ENCODE measurements at places on chromosomes 5 and 9.

GRCh38 chr5:56696900-56697299, 118.4 kb upstream of the MAP3K1 start:
- no peak for DNase-seq

- DNase-seq: no peak
Observed at GRCh38 chr5:761854-762710, 22.4 kb downstream of the ZDHHC11B start.

- DNase-seq: no peak
Observed at GRCh38 chr5:93257616-93258015, 323.4 kb downstream of the NR2F1-AS1 start.

DNA sequence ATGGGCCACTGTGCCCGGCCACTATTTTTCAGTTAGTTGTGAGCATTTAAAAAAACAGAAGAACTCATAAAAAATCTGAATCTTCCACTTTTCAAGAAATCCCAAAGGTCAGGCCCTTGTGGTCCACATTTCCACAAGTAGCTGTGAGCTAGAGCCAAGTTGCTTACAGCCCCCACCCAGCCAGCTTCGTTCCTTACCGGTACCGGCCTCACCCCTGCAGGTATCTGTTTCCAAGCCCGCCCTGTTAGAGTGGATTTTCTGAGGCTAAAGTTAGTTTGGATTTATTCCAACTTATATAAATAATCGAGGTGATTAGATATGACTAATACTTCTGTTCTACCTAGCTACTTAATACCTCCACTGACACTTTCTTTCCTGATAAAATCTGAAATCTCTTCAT, 81.0 kb downstream of the F2RL2 start:
- no peak for DNase-seq

DNA sequence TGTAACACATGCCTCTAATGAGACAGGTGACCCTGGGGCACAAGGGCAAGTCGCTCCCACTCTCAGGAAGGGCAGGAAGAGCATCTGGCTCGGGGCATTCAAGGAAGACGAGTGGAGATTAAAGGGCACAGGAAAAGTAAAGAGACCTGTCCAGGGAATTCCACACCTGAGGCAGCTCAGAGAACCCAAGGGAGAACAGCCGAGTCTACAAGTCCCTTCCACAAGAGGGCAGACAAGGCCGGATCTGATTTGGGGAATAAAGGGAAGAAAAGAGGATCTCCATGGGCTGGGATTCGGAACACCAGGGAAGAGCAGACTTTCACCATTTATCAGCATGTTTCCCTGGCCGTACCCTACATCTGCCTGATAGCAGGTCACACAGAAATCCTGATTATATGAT, 28.1 kb downstream of the GPX3 start:
- DNase-seq: no peak

DNA sequence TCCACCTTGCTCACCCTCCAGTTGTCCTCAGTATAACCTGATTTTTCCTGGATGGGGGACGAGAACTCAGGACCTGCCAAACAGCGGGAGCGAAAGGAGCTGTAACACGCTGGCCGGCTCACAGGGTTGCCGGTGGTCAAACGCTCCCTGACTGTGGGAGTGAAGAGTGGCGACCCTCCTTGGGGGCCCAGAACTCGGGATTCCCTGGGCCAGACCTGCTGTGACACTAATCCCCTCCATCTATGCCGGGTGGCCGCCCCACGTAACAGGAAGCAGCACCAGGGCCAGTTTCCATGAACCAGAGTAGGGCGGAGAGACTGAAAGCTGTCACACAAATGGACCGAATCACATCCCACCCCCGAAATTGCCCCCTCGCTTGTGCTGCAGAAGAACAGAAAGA, 1809.2 kb upstream of the ACO1 start:
- DNase-seq: no peak

- no peak for DNase-seq
Observed at GRCh38 chr9:136437430-136437829, 2.2 kb downstream of the INPP5E start.

- no peak for DNase-seq
Observed at GRCh38 chr5:157888814-157889532, 30.0 kb upstream of the CLINT1 start.

GRCh38 chr5:168676501-168676900, 97.3 kb upstream of the PANK3 start:
- DNase-seq: no peak

DNA sequence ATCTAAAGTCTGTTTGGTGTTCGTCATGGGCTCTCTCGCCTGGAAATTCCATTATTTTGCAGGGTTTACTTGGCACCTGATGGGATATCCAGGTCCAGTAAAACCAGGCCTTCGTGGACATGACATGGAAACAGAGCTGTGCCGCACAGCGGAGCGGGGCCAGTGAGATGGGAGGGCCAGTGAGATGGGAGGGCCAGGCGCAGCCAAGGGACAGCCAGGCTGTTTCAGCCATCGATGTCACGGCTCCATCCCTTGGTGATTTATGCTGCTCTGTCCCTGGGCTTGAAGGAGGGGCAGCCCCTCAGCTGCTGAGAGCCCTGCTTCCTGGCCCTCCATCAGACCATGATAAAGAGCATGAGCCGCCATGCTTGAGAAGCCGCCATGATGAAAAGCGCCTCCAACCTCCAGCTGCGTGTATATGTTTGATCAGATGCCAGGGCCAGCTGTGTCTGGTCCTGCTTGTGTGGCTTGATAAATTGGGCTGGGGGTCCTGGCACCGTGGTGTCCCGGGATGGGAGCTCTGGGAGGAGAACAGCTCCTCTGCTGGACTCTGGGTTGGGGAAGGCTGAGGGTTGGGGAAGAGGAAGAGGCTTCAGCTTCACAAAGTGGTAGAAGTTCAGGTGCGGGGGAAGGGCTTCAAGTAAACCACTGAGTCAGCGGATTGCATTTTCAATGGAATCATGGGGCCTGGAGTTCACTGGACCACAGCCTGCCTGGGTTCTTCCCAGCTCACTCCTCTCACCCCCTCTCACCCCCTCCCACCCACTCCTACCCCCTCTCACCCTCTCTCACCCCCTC, 6.1 kb upstream of the COL5A1 start:
- no peak for DNase-seq

DNA sequence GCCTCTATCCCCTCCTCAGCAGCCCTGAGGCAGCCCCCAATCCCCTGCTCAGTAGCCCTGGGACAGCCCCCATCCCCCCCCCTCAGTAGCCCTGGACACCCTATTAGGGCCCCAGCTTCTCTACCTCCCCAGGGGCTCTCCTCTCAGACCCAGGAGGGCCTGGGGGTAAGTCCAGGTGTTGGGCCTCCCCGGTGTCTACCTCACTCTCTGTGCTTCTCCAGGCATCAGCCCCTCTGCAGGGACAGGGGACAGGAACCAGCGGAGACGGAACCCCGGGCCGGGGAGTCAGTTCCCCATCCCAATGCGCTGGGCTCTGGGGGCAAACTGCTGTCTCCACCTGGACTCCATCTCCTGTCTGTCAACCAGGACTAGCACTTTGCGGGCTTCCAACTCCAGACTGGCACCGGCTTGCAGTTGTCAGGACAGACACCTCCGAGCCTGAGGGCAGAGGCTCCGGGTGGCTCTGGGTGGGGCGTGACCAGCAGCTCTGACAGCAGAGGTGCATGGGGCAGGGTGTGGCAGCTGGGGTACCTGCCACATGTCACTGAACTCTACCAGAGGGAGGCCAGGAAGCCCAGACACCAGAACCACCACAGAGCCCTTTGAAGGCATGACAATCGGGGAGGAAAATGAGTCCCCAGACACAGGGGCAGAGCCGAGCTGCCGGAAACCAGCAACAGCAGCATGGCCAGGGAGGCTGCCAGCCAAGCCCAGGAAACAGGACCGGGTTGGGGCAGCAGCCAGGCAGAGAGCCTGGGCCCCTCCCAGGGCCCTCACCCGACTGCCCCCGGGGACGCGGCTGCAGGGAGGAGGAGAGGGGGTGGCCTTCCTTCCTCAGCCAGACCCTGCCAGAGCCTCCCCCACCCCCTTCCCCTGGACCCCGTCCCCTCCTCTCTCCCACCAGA, 17.7 kb upstream of the UBAC1 start:
- no peak for DNase-seq

DNA sequence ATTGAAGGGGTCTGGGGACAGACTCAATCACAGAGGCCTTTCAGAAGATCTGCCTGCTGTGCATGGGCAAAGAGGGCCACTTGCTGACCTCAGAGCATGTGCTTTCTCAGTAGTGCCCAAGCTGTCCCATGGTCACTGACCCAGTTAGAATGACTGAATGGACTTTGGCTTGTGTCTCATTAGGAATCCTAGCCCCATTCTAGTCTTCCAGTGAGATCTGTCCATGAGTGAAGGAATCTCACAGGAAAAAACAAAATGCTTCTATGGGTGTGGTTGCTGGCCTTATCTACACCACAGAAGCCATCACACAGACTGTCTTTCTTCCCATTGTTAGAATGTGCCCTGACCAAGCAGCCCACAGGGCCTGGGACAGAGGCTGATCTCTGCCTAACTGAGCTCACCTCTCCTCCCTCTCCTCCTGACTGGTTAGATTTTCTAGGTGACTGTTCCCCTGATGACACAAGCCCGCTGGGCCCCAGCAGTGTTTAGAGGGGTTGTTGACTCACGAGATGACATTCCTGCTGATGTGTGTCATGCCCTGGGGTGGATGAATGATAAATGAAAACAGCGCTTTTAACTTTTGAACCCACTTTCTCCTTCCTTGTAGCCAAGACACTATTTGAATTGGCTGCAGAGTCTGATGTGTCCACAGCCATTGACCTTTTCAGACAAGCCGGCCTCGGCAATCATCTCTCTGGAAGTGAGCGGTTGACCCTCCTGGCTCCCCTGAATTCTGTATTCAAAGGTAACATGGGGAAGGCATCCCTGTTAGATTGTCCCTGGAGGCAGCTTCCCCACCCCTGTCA, 24.8 kb downstream of the TGFBI start:
- no peak for DNase-seq

GRCh38 chr5:4015709-4016108, 420.1 kb downstream of the IRX1 start:
- no peak for DNase-seq

GRCh38 chr9:113918697-113919350, 42.7 kb downstream of the ZNF618 start:
- DNase-seq: no peak

- no peak for DNase-seq
Observed at GRCh38 chr9:113712053-113712452, 164.1 kb upstream of the ZNF618 start.

GRCh38 chr5:94618029-94618492, 343 bp downstream of the KIAA0825 start:
- peak; percentile 31 for DNase-seq

DNA sequence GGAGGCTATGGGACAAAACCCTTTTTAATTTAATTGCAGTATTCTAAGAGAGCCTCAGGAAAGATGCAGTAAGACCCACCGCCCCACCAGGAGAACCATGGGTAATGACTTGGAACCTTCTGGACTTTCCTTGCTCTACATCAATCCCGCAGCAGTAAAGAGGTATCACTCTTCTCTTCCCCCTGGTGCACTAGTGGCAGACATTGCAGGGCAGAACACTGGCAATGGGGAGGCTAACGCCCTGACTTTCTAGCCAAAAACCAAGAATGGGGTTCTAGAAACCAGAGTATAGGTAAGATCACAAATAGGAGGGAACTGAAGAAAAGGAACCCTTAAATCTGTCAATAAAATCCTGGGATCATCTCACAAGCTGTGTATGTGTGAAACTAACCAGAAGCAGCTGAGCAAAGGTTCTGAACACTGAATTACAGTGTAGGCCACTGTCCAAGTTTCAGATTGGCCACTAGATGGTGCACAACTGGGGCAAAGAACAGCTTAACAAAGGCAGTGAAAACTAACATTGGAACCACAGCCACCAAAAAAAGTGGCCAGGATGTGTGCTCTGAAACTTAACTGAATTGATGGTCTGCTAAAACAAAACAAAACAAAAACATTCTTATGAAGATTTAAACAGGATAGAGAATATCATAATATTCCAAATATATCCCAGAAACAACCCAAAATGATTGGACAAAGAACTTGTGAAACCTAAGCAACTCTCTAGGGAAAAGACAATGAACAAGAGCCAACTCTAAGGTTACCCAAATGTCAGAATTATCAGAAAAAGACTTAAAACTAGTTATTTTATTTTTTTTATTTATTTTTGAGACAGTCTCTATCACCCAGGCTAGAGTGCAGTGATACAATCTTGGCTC, 6.6 kb upstream of the FAM151B start:
- no peak for DNase-seq

- no peak for DNase-seq
Observed at GRCh38 chr5:167511276-167511675, 780.2 kb upstream of the WWC1 start.

- DNase-seq: no peak
Observed at GRCh38 chr5:15321776-15322175, 178.2 kb upstream of the FBXL7 start.

GRCh38 chr9:70049236-70049635, 5.6 kb downstream of the MAMDC2 start:
- DNase-seq: no peak

- no peak for DNase-seq
Observed at GRCh38 chr5:50715001-50715400, 48.6 kb downstream of the PARP8 start.

- no peak for DNase-seq
Observed at GRCh38 chr5:171678646-171679045, 107.0 kb upstream of the SMIM23 start.

DNA sequence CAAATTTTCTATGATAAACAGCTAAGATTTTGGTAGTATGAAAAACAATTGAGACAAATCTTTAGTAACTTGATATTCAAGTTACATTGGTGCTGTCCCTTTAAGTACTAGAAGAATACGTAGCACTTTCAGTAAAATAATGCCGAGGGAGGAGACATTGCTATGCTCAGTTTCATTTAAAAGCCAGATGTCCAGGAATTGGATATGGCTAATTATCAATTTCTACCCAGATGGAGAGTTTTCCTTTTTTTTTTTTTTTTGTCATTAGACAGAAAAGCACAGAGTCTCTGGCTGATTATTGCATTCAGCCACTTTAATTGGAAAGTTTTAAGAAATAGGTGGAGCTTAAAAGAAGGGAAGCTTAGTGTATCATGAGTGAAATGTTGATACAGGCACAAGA, 40.4 kb upstream of the APC start:
- no peak for DNase-seq

- no peak for DNase-seq
Observed at GRCh38 chr9:69535286-69535832, 136.8 kb downstream of the APBA1 start.

DNA sequence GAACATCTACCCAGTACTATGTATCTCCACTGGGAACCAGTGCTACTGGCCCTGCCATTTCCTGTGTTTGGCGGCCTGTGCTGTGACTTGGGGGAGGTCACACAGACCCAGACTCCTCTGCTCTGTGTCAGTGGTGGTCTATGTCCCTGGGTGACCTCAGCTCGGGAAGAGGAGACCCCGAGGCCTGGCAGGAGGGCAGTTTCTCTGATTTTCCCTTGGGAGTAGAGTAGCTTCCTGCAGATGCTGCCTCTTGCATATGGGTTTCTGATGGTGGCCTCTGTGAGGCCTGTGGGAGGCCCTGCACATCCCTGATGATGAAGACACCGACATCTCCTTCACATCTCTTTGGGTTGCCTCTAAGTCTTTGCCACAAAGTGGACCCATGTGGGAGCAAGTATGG, 13.0 kb upstream of the SMIM32 start:
- DNase-seq: no peak

GRCh38 chr9:120235081-120235480, 344.9 kb downstream of the CDK5RAP2 start:
- no peak for DNase-seq

GRCh38 chr5:96432216-96433065, 607 bp downstream of the PCSK1 start:
- DNase-seq: no peak

All from left kidney (tissue), 8 donors.